ENCODE measurements at places on chromosomes 2 and 18.

DNA sequence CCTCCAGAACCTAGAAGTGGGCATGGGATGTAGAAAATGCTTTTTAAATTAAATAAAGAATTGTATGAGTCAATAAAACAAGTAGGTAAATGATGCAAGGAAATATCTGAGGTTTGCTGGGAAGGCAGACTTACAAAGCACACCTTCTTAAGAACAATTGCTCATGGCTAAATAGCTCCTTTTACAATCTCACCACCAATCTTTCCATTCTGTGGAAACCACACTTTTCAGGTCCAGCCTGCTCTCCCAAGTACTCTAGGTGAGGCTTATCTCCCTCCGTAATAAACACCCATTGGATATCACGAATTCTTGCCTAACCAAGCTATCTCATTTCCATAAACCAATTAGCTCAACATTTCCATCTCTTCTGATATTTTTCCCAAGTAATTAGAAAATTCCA lies 91.5 kb upstream of the SLC8A1 start:
- no peak for DNase-seq

GRCh38 chr2:62354771-62355561 lies 151.0 kb downstream of the TMEM17 start:
- no peak for DNase-seq

GRCh38 chr2:239621611-239622010 lies 220.8 kb upstream of the HDAC4 start:
- DNase-seq, result no peak

GRCh38 chr2:152064001-152064400 lies 34.8 kb downstream of the CACNB4 start:
- no peak for DNase-seq

DNA sequence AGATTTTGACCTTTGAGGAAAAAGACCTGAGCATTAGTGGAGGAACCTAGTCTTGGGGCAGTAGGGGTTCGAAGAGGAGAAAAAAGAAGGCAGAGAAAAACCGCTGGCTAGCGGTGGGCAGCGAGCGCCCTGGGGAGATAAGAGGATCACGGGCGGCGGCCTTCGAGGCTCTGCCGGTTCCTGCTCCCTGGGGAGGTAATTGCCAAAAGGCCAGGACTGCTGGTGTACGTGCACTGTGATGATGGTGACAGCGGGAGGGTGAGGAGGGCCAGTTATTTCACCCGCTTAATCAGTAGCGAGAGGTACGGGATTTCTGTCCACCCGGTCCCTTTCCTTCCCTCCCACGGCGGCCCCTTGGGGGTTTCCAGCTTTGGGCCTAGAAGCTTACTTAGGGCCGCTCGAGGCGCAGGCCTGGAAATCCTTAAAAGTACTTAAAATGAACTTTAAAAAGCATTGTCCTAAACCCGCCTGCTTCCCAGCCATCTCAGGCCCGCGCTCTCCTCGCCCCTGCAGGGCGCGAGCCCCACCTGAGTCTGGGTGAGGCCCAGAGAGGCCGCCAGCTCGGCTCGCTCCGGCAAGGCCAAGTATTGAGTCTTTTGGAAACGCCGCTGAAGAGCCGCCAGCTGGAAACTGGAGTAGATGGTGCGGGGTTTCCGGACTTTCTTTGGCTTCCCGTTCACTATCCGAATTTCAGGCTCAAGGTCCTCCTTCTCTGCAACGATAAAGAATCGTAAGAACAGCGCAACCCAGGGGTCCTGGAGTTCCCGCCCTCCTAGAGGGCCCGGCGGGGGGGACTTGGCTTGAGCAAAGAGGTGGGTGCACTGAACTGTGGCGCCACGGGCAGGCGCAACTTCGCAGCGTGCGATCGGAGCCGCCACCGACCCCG lies 1.5 kb downstream of the DLX2 start:
- DNase-seq, result no peak

DNA sequence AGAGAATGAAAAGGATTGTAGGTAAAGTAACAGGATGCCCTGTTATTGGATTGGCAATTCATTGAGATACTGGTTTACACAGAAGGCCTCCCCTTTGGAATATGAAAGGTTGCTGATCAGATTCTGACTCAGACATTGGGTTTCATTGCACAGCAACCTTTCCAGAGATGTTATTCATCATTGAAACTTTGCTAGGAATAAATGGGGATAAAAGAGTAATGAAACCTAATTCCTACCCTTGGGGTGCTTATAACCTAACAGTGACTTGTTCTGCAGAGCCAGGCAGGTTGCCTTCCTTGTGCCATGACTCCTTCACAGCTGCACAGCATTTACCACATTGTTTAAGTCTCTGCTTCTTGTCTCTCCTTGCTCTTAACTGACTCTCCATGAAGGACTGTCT lies 5.0 kb downstream of the NAB1 start:
- no peak for DNase-seq

GRCh38 chr2:95385570-95385984 lies 16.9 kb upstream of the FAHD2A start:
- DNase-seq, result no peak

DNA sequence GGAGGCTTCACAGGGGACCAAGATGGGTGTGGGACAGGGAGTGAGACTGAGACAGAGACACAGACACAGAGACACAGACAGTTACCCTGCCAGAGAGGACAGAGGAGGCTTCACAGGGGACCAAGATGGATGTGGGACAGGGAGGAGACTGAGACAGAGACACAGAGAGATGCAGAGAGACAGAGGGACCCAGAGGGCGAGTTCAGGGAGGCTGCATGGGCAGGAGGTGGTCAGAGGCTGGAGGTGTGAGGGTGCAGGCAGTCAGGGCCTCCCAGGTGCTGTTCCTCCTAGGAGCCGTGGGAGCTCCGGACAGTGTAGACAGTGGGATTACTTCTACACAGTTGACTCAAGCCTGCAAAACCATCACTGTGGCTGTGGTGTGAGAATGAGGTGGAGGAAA lies 206.2 kb upstream of the PXDN start:
- no peak for DNase-seq

DNA sequence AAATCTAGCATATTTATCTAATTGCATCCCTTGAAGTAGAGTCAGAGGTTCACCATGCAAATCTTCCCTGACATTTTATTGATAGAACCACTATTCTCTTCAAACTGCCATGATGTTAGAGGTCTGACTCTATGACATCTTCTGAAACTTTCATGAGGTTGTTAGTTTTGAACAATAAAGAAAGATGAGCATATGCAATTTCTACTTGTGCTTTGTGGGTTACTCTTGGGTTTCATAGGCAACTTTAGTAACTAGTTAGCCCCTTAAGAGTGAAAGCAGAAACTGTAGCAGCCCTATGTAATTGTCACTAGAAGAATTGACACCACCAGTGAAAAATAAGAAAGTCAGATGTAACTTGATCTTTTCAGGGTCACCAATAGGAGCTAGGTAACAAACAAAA lies 53.1 kb upstream of the ZEB2 start:
- no peak for DNase-seq

DNA sequence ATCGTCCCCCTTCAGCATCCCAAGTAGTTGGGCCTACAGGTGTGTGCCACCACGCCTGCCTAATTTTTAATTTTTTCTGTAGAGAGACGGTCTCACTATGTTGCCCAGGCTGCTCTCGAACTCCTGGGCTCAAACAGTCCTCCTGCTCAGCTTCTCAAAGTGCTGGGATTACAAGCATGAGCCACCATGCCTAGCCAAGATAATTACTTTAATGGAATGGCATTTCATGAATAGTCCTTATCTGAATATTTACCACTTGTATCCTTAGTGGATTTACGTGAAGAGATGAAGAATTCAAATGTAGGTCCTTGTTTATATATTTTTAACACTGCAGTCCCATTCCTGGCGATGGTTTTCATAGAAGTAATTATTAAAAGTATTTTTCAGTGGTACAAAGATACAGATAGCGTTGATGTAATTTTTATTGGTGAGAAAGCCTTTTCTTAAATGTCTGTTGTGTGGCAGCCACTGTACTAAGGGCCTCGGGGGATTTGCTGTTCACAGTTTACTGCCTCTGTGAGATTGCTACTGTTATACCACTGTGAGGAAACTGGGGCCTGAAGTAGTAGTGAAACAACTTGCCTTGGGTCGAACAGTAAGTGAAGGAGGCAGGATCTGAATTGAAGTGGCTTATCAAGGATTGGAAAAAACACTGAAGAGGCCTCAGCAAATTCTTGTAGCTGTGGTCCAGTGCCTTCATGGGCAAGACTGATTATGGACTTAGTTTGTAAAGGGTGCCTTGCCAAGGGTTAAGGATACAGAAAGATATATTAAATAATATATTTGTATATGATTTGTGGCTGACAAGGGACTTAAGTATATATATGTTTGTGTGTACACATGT lies 151.2 kb downstream of the PRPF40A start:
- DNase-seq, result peak; percentile 95
